ENCODE measurements at places on chromosomes 16 and 17.

DNA sequence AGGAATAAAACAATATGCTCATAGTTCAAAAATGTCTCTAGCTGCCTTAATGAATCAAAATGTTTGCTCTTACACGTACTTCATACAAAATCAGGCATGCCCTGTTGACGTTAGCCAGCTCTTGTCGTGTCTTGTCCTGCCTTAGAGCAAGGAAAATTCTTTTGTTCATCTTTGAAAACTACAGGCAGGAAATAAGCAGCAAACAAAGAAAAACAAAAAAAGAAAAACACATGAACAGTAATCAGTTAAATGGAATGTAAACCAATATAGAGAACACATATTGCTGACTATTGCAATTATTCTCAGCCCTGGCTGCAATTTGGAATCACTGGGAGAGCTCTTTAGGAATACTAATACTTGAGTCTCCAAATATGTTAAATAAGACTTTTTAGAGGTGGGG, 1.7 kb downstream of the CAPNS2 start:
- no peak for DNase-seq

GRCh38 chr16:820748-821147, 20.2 kb upstream of the GNG13 start:
- no peak for DNase-seq

GRCh38 chr16:79325226-79325945, 275.2 kb downstream of the MAF start:
- DNase-seq = no peak

DNA sequence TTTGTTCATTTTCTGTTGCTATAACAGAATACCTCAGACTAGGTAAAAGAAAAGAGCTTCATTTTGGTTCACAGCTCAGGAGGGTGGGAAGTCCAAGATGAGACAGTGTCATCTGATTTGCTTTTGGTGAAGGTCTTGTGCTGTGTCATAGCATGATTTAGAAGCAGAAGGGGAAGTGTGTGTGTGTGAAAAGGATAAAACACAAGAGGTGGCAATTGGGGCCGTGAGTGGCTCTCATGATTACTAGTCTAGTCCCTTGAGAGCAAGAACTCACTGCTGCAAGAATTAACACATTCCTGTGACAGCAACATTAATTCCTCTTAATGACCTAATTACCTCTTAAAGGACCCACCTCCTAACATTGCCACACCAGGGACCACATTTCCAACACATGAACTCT, 8.3 kb downstream of the SLC35G3 start:
- DNase-seq = no peak

GRCh38 chr16:64304396-64304795, 817.5 kb downstream of the CDH11 start:
- no peak for DNase-seq

DNA sequence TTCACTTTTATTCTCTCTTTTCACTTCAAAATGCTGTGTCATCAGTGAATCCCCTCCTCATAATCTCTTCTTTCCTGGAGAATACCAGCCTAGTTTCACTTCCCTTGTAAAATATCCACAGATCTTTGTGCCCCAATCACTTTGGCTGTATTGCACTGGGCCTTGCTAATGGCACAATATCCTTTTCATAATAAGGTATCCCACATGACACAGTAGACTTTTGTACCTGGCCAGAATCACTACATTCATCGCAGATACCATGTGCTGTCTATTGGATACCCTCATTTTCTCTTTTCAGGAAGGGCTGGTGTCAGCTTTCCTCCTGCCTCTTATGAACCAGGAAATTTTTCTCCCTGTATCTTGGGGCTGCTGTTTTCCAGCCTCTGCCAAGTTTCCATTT, 25.7 kb upstream of the TOX3 start:
- no peak for DNase-seq
